ENCODE measurements at places on chromosomes 6 and 20.

DNA sequence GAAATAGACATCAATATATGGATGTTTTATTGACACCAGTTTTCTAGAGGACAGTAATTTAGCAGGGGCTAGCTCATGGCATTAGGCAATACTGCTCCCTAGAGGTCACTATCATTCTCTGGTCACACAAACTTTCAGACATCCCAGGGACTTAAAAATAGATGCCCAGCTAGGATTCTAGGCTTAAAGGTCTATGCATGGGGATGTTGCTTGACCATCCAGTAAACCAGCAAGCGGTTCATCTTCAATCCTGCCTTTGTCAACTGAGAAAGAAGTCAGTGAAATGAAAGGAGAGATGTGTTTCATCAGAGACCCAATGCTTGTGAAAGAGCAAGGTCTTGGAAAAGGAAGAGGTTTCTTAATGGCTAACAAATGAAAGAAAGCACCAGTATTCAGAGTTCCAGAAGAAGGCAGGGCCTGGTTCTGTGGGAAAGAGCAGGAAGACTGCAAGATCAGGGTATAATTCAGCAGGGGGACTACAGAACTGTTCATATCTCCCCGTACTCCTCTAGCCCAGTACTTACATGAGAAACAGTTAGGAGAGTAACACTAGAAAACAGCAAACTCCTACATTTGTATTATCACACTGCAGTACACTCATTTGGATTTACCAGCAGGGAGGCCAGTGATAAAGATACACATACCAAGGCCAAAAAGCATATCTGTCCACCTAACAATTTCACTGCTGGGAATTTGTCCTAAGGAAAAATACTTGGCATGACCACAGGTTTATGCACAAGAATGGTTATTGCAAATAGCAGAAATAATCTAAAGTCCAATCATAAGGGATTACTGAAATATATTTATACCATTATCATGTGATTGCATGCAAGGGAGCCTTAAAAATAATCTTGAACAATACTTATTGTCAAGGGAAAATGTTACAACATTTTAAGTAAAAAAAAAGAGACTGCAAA is 151.4 kb upstream of the LAMA2 start:
- DNase-seq: peak; percentile 56

GRCh38 chr6:9131616-9132015 is 696.3 kb upstream of the SLC35B3 start:
- DNase-seq: no peak

DNA sequence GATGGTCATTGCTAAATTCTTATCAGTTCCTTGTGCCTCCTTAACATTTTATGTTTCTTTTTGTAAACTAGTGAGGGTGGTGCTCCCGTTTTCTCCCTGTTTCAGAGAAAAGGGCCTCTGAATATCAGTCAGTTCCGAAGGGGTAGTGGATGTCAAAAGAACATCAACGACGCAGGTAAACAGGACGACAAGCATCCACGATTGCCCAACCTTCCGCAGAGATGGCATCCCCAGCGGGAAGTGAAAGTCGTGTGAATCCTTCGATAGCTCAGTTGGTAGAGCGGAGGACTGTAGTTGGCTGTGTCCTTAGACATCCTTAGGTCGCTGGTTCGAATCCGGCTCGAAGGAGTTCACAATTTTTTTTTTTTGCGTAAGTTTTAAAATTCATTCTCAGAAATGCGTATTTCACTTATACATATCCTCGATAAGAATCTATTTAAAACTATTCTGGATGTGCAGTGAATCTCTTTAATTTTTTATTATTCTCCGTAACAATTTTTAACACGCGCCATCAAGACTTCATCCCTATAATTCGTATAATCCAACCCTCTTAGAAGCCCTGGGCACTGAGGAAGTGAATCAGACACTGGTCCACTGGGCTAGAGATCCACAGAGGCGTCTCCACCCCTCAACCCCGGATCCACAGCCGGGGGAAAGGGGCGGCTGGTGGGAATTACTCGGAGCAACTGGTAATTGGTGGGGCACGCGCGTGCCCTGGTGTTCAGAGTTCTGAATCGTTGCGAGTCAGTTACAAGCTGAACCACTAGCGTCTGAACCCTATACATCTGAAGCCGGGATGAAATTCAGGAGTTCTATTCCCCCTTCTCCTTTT is 27.9 kb upstream of the ABT1 start:
- peak; percentile 95 for DNase-seq

DNA sequence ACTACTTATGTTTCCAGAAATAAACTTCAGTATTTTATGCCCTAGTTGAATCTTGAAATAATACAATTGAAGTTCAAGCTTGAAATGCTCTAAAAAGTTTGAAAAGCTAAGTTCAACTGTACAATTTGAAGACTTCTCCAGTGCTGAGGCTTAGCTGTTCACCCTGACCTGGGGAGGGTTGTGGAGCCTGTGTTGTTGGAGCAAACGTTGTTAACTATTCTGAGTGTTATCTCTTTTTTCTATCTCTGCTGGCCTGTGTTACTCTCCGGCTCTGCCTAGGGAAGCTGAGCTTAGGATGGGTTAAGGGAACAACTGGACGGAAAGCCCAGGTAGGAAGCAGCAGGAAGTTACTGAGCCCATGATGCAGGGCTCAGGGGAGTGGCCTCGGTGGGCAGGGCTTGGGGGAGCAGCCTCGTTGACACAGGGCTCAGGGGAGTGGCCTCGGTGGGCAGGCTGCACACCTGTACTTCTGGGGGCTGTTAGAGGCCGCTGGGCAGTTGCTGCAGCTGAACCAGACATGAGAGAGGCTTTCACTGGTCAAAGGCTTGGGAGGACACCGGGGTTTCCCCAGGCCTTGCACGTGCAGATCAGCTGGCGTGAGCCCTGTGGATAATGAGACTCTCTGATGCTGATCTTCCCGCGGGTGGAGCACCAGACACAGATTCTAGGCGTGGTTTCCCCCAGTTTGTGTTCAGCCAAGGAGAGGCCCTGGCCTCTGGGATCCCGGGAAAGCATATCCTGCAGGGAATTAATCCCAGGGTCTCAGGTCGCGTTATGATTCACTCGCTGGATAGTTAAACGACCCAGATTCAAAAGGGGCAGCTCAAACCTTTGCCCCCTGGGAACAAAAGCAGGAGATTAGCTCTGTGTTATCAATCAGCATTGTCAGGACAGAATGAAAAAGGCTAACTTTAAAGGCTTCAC is 58.9 kb downstream of the ERMARD start:
- peak; percentile 41 for DNase-seq

DNA sequence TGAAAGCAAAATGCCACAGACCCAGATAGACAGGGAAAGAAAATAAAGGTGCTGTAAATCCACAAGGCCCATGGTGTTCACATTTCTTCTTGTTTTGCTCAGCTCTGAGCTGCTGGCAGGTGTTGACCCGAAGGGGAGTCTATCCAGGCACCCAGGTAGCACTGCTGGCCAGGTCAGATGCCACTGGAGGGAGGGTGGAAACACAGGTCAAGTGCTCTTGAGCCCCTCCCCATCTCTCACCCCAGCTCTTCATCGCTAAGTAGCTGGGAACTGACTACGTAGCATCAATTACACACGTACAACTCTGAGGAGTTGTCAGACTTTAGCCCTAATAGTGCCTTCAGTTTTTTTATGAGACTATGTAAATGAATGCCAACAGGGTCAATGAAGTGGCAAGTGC is 287.8 kb upstream of the QKI start:
- DNase-seq: no peak

DNA sequence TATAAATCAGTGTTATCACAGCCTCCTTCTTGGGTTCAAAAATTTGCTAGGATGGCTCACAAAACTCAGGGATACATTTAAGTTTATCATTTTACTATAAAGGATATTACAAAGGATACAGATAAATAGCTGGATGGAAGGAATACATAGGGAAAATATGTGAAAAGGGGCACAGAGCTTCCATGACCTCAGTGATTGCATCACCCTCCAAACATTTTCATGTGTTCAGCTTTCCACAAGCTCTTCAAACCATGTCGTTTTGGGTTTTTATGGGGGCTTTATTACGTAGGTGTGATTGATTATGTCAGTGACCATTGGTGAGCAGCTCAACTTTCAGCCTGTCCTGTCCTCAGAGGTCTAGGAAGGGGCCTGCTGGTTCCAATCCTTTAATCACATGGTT is 68.0 kb downstream of the CYB5R4 start:
- no peak for DNase-seq

DNA sequence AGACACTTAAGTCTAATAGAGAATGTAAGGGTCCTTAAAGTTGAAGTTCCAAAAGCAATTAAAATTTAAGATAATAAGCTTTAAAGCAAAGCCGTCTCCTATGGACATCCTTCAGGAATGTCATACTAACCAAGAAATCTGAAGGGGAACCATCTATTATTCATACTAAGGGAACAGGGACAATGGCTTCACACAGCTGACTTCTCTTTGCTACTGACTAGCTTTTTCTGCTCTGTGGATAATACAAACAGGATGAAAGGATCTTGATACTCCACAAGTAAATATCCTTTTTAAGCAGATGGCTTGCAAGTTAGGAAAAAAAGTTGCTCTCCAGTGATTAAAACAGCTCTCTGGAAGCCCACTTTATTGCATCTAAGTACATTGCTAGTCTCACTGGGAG is 178.6 kb downstream of the BACH2 start:
- no peak for DNase-seq

DNA sequence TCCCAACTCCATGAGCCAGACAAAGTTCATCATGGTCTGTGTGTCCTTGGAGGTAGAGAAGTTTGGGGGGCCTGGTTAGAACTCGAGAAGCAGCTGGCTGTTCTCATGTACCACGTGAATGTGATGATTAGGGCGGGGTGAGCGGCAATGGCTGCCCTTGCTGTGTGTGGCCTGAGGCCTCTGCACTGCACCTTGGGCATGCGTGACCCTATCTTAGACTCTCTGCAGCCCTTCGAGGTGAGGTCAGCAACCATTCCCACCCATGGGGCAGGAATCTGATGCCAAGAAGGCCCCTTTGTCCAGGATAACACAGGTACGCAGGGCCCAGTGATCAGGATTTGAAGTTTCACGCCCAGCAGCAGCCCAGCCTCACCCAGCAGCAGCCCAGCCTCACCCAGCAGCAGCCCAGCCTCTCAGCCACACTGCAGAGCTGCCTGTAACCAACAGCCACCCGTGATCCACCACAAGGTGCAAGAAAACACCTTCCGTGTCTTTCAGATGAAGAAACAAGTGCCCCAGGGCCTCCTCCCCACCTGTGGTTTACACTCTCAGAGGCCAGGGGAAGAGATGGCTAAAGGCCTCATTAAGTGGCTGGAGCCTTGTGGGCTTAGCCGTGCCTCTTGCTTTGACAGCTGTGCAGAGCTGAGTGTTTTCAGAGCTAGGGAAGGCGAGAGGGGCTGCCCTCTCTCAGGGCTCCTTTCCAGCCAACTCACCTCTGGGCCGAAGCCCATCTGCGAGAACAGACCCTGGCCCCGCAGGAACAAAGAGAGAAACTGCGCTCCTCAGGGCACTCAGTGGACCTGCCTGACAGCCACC is 195.2 kb upstream of the CDH4 start:
- no peak for DNase-seq

DNA sequence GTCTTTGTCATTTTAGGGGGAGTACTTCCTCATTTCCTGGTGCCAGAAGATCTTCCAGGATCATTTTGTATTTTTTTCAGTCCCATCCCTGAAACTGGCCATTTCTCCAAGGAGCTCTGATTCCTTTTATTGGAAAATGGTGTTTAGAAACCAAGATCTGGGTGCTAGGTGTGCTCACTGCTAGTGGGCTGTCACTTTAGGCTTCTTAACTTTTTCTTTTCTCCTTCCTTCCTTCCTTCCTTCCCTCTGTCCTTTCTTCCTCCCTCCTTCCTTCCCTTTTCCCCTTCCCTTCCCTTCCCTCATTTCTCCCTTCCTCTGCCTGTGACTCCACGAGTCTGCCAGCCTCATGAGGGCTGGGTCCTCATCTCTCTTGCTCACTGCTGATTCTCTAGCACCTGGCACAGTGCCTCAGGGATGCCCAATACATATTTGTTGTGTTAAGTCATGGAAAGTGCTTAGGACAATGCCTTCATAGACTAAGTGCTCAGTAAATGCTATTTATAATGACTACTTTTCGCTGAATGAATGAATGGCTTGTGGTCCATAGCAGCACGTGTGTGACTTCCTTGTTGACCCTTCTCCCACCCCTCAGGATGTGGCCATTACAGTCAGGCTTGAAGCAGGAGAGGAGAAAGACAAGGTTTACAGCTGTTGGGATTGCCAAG is 36.9 kb downstream of the APCDD1L start:
- DNase-seq: no peak

GRCh38 chr20:36310215-36310981 is 4.3 kb downstream of the DLGAP4 start:
- no peak for DNase-seq

DNA sequence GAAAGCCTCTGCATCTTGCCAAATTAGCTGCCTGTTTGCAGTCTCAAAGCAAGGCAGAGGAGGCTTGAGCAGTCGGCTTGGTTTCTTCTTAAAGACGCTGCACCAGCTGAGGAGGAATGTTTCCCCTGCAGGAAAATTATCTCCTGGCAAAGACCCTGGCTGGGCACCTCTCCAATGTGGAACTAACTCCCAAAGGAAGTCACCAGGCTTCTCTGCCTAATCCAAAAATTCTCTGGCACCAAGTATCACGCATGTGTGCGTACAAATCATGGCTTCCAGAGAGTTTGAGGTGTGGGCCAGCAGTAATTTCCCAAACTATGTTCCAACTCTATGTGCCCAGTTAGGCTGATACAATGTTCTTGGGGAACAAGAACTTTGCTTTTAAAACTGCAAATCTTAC is 176.2 kb downstream of the KIF16B start:
- no peak for DNase-seq

DNA sequence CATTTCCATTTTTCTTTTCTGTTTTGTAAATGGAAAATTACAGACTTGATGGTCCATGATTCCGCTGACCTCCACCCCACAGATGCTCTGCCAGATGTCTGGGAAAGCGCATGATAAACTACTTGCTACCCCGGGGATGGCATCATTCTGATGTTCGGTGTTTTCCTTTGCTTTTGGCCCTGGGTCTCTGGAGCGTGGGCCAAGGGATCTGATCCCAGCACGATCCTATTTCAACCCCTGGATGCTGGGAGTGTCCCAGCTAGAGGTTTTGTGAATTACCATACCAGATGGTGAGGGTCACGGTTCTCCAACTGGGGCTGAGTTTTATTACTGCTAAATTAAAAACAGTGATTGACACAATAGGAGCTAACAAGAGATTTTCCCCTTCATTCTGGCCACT is 25.2 kb upstream of the MYLIP start:
- DNase-seq: no peak

DNA sequence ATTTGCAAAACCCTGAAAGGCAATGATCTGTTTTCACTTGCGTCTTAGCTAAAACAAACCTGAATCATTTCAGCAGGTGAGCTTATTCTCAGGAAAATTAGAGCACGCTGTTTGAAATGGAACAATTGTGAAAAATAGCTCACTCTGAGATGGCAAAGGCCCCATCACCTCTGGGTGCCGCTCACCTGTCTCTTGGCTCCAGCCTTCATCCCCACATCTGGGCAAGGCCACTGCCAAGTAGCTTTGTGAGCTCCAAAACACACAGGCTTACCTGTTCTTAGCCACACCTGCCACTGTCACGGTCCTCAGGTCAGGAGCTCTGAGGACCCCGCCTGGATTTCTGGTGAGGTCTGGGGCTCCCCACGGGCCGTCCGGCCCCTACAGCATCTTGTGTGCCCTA is 66.7 kb downstream of the SMOC2 start:
- DNase-seq: no peak

- DNase-seq: no peak
Observed at GRCh38 chr6:26016245-26016962, 53.8 kb downstream of the TRIM38 start.

GRCh38 chr20:49685809-49686208 is 27.9 kb downstream of the B4GALT5 start:
- no peak for DNase-seq

- DNase-seq: no peak
Observed at GRCh38 chr20:19554666-19555065, 203.4 kb upstream of the RIN2 start.

Data from HepG2 (cell line).